A172 (cell line): ENCODE measurements at places on chromosomes 5 and 9. TPM values are rescaled to one million over a fixed set of nuclear protein-coding genes. Genes with fewer than 3 reads are reported as not detected.

DNA sequence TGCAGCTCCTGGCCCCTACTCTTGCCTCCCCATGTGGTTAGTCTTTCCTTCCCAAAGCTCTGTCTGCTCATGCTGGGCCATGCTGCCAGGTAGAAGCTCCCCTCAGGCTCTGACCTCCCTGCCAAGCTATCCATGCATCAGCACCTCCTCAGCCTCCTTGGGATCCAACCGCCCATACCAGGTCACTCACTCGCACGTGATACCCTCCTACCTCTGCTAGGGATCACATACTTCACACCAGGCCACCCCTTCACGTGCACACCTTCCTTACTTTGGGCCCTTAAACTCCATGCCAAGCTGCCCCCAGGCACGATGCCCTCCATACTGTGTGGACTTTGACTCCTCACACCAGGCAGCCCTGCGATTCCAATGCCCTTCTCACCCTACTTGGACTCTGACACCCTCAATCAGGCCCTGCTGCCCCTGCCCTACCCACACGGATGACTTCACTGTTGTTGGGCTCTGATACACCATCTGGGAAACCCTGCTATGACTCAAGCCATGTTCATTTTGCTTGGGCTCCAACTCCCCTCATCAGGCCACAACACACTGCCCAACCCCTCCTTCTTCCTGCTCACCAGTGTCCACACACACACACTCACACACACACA is 34.1 kb downstream of the ZNF483 start:
- DNase-seq = no peak

DNA sequence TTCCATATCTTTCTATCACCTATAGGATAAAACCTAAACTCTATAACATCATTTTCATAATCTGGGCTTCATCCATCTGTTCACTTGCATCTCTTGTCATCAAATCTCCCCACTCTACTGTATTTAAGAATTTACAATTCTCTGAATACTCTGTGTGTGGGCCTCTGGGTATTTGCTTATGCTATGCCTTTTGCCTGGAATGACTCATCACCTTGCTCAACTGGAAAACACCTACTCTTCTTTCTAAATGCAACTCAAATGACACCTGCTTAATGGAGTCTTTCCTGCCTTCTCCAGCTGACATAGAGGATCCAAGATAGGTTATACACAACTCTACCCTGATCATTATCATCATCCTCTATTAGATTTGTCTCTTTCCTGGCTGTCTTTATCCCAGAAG is 421.7 kb downstream of the SPATA31D1 start:
- DNase-seq = peak; percentile 33

DNA sequence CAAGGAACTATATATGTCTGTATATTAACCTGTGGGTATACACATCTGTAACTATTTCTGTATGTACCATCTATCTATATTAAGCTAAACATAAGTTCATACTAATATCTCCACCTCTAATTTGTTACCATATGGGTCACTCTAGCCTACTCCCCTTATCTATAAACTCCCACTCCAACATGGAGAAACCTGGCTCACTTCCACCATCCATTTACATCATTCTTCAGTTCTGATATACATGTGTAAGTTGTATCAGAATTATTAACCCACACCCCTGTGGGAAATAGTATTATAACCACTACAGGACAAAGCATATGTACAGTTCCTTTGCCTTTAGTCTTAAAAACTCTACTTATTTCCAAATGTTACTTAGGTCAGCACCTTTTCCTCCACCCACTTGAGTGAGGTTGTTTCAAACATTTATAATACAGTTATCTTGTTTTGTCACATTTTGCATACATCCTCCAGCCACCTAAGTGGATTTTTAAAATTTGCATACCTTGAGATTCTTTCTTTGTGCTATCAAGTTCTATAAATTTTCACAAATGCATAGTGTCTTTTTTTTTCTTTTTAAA is 10.6 kb downstream of the NDFIP1 start:
- no peak for DNase-seq

Gene TMEM161B
- total RNA-seq = 13.8 and 15.9 TPM in 2 replicates

Gene PITX1
- total RNA-seq = 43.7 and 49.3 TPM in 2 replicates

Gene SOX30
- not detected in 2 replicates for total RNA-seq
